Caco-2 (cell line): ENCODE measurements at places on chromosomes 11 and 22. TPM values are rescaled to one million over a fixed set of nuclear protein-coding genes. Genes with fewer than 3 reads are reported as not detected.

GRCh38 chr11:79186669-79187068, 254.2 kb downstream of the TENM4 start:
- DNase-seq: no peak
- H3K27ac ChIP-seq: no peak overlapping the region
- no peaks in the 10 kb centered on the region for H3K4me1 ChIP-seq
- no peaks in the 10 kb centered on the region for H3K36me3 ChIP-seq
- H3K4me3 ChIP-seq: no peak overlapping the region

DNA sequence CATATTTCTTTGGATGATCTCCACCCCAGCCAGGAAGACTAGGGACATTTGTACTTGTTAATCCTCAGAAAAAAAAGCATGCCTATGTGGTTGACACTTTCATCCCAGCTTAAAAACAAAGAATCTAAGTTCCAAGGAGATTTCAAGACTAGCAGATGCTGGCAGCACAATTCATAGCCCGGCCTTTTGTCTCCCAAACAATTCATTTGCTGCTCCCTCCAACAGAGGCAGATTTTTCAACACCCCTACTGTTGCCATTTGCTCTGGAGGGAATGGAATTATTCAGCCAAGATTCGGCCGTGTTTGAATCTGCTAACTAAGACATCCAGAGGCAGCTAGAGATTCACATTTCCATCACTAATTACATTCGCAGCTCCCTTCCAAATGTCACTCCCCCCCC, 15.3 kb downstream of the P2RX3 start:
- DNase-seq: no peak
- H3K36me3 ChIP-seq: no peaks in the 10 kb centered on the region
- no peak overlapping the region for H3K4me3 ChIP-seq
- H3K27me3 ChIP-seq: no peaks in the 10 kb centered on the region
- peaks cover 11% of the 10 kb centered on the region for H3K4me1 ChIP-seq
- no peak overlapping the region for H3K27ac ChIP-seq

DNA sequence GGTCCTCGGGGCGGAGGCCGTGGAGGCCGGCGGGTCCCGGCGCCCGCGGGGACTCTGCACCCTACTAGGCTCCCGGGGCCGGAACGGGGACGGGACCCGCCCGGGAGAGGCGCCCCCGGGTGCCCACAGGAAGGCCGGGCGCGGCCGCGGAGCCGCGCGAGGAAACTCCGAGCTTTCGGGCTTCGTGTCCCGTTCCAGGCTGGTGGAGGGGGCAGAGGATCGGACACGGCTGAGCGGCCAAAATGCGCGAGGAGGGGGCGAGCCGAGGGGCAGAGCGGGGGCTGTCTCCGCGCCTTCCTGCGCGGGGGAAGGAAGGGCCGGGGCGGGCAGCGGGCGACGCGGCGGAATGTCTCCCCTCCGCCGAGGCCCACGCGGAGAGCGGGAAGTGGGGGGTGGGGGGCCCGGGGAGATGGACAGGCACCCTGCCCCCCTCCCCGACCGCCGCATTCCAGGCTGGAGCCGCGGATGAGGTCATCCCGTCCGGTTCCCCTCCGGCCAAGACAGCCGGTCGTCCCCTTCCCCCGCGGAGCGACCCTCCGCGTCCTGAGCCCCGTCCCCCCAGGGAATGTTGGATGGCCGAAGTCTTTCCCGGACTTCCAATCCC, 430 bp downstream of the CDC42EP1 start:
- peaks cover 50% of the 10 kb centered on the region for H3K4me1 ChIP-seq
- no peaks in the 10 kb centered on the region for H3K36me3 ChIP-seq
- H3K27me3 ChIP-seq: no peaks in the 10 kb centered on the region

DNA sequence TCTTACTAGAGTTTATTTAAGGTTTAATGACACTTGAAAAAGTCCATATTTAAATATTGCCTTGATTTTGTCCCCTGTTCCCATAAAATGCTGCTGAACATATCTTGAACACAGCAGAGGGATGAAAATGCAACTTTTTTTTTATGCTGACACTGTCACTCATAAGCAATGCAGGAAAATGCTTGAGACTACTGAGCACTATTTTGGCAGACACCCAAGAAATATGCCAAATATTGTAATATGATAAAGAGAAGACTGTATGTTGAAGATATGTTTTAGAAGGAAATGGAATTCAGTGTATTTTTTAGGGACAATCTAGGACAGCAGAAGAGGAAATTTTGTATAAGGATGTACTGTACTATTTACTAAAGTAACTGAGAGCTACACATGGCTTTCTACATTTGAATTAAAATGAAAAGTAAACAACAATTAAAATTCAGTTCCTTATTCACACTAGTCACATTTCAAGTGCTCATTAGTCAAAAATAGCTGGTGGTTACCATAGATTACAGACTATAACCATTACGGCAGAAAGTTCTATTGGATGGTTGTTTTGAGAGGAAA, 58.6 kb downstream of the LRRC4C start:
- peaks cover 30% of the 10 kb centered on the region for H3K4me1 ChIP-seq
- no peaks in the 10 kb centered on the region for H3K27me3 ChIP-seq
- no peaks in the 10 kb centered on the region for H3K36me3 ChIP-seq
- no peak overlapping the region for H3K27ac ChIP-seq
- no peak overlapping the region for H3K4me3 ChIP-seq

The BAIAP2L2 gene
- total RNA-seq: 4.4 and 4.9 TPM in 2 replicates

DNA sequence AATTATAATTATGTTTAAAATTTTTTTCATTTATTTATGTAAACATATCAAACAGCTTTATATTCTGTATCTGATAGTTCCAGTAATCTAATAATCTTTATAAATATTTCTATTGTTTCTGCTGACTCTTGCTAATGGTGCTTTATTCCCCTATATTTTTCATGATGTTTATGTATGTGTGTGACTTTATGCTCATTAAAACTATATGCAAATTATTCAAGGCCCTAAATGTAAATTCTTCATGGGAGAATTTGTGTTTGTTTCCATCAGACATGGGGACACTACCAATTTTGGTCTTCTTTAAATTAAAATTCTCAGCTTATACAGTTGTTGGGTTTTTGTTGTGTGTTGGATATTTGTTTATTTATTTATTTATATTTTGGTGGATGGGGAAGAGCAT, 13.7 kb upstream of the ALKBH3 start:
- H3K27me3 ChIP-seq: no peaks in the 10 kb centered on the region
- no peaks in the 10 kb centered on the region for H3K4me1 ChIP-seq
- no peak overlapping the region for H3K27ac ChIP-seq
- no peak for DNase-seq

The APOL5 gene
- total RNA-seq: not detected in 2 replicates

The NXPE1 gene
- total RNA-seq: not detected in 2 replicates

The RAB39A gene
- 0.16 TPM in 1 of 2 replicates, not detected in the other for total RNA-seq

GRCh38 chr11:680476-680875, 14.5 kb downstream of the DEAF1 start:
- H3K4me1 ChIP-seq: no peaks in the 10 kb centered on the region
- H3K27ac ChIP-seq: peak overlapping the region; percentile 39
- no peak for DNase-seq
- peaks cover 10% of the 10 kb centered on the region for H3K36me3 ChIP-seq

DNA sequence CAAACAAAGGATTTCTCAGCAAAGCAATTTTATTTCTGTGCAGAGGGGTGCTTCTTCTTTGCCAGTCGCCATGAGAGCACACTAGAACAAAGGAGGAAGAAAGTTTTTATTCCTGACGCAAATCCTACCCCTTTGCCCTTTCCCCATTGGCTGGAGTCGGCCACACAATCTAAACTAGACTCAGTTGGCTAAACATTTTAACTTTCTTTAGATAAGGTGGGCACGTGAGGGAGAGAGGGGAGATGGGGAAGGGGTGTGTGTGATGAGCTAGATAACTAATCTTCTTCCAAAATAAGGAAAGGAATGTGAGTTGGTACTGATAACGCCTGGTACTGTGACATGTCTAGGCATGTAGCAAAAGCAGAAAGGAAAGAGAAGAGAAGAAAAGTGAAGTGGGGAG, 626 bp downstream of the TRIM22 start:
- peaks cover 22% of the 10 kb centered on the region for H3K4me1 ChIP-seq
- no peak overlapping the region for H3K4me3 ChIP-seq
- no peaks in the 10 kb centered on the region for H3K27me3 ChIP-seq

The TPBGL gene
- 0.18 and 0.19 TPM in 2 replicates for total RNA-seq

- no peaks in the 10 kb centered on the region for H3K4me1 ChIP-seq
- H3K27me3 ChIP-seq: no peaks in the 10 kb centered on the region
- H3K4me3 ChIP-seq: no peak overlapping the region
- no peak for DNase-seq
- H3K27ac ChIP-seq: no peak overlapping the region
Measured at GRCh38 chr11:131912134-131912533, 541.7 kb downstream of the NTM start.

The ANO5 gene
- not detected in 2 replicates for total RNA-seq

The ANKK1 gene
- 0.11 and 0.16 TPM in 2 replicates for total RNA-seq

DNA sequence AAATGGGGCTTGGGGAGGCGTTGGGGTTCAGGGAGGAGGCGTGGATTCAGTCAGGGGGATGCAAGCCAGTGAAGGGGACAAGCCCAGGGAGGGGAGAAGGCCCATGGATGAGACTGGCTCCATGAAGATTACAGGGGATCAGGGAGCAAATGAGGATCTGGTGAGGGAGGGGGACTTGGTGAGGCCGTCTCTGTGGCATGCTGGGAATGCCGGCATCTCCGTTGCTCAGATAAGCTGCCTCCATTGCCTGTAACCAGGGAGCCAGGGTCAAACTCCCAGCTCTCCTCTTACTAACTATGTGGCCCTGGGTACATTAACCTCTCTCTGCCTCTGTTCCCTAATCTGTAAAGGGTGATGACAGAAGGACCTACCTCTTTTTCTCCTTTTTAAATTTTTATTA, 38.7 kb downstream of the TPBGL start:
- H3K27ac ChIP-seq: peak overlapping the region; percentile 88
- H3K4me1 ChIP-seq: peaks cover 34% of the 10 kb centered on the region
- peak; percentile 78 for DNase-seq
- no peaks in the 10 kb centered on the region for H3K27me3 ChIP-seq
- no peak overlapping the region for H3K4me3 ChIP-seq
